ENCODE measurements at places on chromosomes 5 and 9.

- DNase-seq: no peak
These were observed 35.2 kb upstream of the GLDC start for GRCh38 chr9:6680797-6681146.

DNA sequence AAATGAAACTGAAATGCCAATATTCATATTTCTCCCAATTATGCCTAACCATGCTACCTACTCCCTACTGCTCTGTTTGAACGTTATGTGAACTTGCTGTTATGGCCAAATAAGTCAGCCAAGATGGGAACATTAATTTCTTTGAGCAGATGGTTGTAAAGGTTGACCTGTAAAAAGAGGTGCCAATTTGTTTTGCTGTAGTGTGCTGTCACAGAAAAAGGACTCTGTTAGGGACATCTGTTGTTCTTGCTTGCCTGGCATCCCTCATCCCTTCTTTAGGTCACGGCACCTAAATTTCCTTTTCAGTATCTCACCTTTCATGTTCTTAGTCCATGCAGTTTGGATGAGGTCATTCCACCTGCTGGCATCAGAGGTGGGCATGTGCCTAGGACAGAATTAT lies 35.4 kb downstream of the GDNF start:
- DNase-seq: peak; percentile 84

- DNase-seq: no peak
These were observed 47.8 kb downstream of the AHRR start for GRCh38 chr5:369151-369868.

DNA sequence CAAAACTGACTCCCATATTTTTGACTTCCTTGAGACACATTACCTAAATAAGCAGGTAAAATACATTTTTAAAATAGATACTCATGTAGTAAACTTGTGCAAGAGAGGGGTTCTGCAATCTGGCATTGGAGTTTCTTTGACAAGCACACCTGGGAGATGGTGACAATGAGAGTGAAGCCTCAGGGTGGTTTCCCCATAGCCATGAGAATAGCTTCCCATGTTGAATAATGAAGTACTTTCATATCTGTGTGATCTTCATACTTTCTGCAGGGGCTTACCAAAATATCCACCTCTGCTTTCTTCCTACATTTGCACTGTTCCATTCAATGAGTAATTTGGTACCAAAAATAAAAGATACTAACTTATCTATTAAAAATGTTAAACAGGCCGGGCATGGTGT lies 44.7 kb upstream of the VCAN start:
- no peak for DNase-seq

DNA sequence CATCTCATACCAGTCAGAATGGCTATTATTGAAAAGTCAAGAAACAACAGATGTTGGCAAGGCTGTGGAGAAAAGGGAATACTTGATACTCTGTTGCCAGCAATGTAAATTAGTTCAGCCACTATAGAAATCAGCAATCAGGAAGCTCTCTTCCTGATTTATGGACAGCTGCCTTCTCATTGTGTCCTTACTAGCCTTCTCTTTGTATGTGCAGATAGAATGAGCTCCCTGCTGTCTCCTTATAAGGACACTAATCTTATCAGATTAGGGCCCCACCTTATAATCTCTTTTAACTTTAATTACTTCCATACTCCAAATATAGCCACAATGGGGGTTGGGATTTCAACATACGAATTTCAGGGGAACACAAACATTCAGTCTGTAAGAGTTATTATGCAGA lies 38.0 kb downstream of the KCNV2 start:
- peak; percentile 78 for DNase-seq

GRCh38 chr5:159310511-159310910 lies 19.8 kb downstream of the IL12B start:
- peak; percentile 22 for DNase-seq

DNA sequence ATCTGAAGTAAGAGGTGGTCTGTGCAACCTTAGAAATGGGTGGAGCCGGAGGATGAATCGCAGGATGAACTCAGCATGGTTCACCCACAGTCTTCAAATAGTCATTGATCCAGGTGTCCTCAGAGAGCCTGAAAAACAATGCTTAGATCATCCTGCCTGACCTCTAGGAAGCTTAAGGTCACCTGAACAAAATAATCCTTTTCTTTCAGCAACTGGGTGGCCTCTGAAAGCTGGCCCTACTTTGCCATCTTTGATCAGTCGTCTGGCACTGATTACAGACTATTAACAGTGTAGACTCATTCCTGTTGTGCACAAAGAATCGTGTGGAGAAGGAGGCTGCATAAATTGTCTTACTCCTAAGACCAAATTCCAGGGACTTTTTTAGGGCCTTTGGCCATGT lies 50.7 kb downstream of the PIP5K1B start:
- DNase-seq: no peak

GRCh38 chr9:2013743-2014475 lies 1.2 kb upstream of the SMARCA2 start:
- no peak for DNase-seq

- no peak for DNase-seq
These were observed 39.8 kb downstream of the GAPT start for GRCh38 chr5:58530942-58531490.

DNA sequence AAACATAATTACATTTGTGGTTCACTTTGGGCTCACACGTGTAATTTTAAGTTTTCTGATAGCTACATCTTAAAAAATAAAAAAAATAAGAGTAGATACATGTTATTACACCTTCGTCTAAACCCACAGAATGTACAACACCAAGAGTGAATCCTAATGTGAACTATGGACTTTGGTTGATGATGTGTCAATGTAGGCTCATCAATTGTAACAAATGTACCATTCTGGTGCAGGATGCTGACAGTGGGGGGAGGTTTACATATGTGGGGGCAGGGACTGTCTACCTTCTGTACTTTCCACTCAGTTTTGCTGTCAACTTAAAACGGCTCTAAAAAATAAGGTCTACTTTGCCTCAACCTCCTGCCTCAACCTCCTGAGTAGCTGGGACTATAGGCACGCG lies 2.5 kb upstream of the RECK start:
- DNase-seq: no peak

DNA sequence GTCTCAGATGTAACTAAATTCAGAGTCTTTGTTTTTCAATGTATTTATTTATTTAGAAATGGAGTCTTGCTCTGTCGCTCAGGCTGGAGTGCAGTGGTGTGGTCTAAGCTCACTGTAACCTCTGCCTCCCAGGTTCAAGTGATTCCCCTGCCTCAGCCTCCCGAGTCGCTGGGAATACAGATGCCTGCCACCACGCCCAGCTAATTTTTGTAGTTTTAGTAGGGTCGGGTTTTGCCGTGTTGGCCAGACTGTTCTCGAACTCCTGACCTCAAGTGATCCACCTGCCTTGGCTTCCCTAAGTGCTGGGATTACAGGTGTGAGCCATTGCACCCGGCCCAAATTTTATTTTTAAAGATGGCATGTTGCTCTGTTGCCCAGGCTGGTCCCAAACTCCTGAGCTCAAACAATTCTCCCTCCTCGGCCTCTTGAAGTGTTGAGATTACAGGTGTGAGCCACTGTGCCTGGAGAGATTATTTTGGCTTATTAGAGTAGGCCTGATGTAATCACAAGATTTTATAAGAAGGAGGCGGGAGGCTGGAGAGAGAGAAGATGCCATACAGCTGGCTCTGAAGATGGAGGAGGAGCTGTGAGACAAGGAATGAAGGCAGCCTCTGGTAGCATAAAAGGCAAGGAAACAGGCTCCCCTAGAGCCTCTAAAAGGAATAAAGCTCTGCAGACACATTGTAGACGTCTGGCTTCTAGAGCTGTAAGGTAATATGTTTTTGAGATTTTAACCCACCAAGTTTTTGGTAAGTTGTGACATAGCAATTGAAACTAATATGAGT lies 12.9 kb upstream of the KLF9 start:
- DNase-seq: no peak

GRCh38 chr5:39761199-39761950 lies 336.6 kb upstream of the DAB2 start:
- DNase-seq: no peak

DNA sequence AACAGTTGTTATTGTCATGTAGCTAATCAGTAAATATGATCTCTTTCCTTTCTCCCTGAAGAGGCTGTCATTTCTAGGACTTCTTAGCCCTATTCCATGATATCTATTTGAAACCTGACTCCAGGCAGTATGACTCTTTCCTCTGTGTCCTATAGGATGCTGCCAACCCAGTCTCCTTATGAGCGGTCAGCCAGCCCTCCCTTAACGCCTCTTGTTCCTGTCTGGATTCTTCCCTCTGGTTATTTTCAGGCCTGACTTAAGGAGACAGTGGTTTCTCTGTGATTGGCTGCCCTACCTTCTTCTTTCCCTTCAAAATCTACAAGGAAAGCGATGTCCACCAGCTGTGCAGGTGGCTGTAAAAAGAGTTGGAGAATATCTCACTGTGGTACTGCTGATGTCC lies 19.4 kb upstream of the C5orf63 start:
- DNase-seq: no peak
